ENCODE measurements at places on chromosomes 5 and 9. TPM values are rescaled to one million over a fixed set of nuclear protein-coding genes. Genes with fewer than 3 reads are reported as not detected.

The NTRK2 gene
- total RNA-seq, result 2.4 TPM

The ITGA1 gene
- 215 TPM for total RNA-seq

The CTSV gene
- total RNA-seq, result 0.36 TPM

The DMRT3 gene
- not detected for total RNA-seq

The LYSMD3 gene
- 16.0 TPM for total RNA-seq

The DHX29 gene
- 34.4 TPM for total RNA-seq

The NAIP gene
- 10.3 TPM for total RNA-seq

The GZMA gene
- 0.39 TPM for total RNA-seq

The CDH6 gene
- total RNA-seq, result 0.24 TPM

The PCDHGC4 gene
- total RNA-seq, result 6.1 TPM

The PCDHGB5 gene
- total RNA-seq, result 9.6 TPM

GRCh38 chr5:6774721-6775204 is 61.5 kb downstream of the TENT4A start:
- no peak overlapping the region for H3K27ac ChIP-seq
- H3K36me3 ChIP-seq, result no peaks in the 10 kb centered on the region
- DNase-seq, result no peak
- no peak overlapping the region for H3K4me3 ChIP-seq

DNA sequence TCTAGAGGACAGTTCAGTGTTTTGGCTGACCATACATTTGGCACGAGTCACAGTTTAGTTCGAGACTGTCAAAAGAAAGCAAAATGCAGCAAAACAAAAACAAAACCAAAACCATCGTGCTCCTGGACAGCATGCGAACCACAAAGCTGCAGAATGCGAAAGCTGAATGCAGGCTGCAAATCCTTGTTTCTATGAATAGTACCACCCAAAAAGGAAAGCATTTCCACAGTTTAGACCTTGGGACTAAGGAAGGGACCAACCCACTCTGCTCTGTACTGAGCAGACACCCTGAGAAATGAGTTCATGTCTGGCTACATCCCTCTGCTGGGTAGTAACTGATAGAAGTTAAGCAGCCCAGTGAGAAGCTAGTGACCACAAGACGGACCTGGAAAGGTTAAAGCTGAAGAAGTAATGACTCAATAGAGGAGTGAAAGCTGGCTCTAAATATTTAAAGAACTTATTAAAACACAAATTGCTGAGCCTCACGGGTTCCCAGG is 3.9 kb downstream of the GCNT4 start:
- no peak overlapping the region for H3K4me3 ChIP-seq
- H3K27ac ChIP-seq, result no peak overlapping the region
- DNase-seq, result no peak
- no peaks in the 10 kb centered on the region for H3K36me3 ChIP-seq
- peaks cover 9% of the 10 kb centered on the region for H3K4me1 ChIP-seq
- no peaks in the 10 kb centered on the region for H3K27me3 ChIP-seq

GRCh38 chr5:142840575-142840974 is 70.4 kb downstream of the ARHGAP26 start:
- no peak overlapping the region for H3K4me3 ChIP-seq
- peaks cover 38% of the 10 kb centered on the region for H3K4me1 ChIP-seq
- DNase-seq, result no peak
- H3K27ac ChIP-seq, result no peak overlapping the region

GRCh38 chr9:117325831-117326230 is 89.0 kb downstream of the ASTN2 start:
- no peaks in the 10 kb centered on the region for H3K4me1 ChIP-seq
- H3K36me3 ChIP-seq, result no peaks in the 10 kb centered on the region
- H3K27ac ChIP-seq, result no peak overlapping the region
- H3K4me3 ChIP-seq, result no peak overlapping the region
- no peak for DNase-seq

DNA sequence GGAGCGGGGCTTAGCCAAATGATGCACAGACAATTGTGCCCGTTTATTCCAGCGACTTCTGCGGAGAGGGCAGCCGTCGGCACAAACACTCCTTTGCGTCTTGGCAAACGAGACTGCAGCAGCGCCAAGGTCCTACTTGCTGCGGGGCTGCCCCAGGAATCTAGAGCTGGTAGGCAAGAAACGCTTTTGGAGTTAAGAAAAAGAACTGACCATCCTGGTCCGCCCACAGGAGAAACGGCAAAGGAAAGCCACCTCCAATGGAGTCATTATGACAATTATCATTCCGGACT is 2.3 kb downstream of the RXFP3 start:
- H3K4me3 ChIP-seq, result no peak overlapping the region
- peaks cover 19% of the 10 kb centered on the region for H3K27me3 ChIP-seq
- no peak overlapping the region for H3K27ac ChIP-seq
- no peaks in the 10 kb centered on the region for H3K4me1 ChIP-seq

DNA sequence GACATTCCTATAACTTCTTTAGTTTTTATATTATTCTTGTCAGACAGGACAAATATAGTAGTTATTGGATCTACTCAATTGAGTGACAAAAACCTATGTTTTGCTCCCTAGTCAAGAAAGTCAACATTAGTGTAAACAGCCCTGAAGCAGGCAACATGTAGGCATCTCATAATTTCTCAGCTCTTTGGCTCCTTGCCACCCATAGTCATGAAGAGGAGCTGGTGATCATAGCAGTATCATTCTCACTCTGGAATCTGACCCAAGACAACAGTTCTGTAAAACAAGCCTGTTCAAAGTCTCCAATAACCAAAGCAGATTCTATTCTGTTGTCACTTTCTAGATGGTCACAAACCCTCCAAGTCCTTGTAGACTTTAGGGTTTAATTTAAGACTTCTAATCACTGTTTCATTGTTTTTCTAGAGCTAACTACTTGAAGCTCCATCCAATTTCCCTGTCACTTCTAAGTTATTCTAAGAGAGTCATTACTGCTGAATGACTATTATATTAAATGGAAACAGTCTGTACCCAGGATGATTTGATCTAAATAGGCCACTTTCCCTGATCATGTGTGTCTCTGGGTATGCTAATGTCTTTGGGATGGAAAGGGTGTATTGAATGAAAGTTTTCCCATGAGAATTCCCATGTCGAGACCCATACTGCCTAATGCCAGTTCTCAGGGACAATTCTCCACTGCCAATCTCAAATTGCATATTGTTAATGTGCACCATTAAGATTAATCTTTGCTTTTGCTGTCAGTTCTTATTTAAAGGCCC is 533.3 kb downstream of the ACTL7B start:
- no peaks in the 10 kb centered on the region for H3K4me1 ChIP-seq
- no peaks in the 10 kb centered on the region for H3K27me3 ChIP-seq
- no peaks in the 10 kb centered on the region for H3K36me3 ChIP-seq

- no peaks in the 10 kb centered on the region for H3K4me1 ChIP-seq
- H3K27ac ChIP-seq, result no peak overlapping the region
- DNase-seq, result no peak
- H3K27me3 ChIP-seq, result no peaks in the 10 kb centered on the region
- no peak overlapping the region for H3K4me3 ChIP-seq
These were observed 36.9 kb downstream of the KIF4B start for GRCh38 chr5:155050384-155051019.

DNA sequence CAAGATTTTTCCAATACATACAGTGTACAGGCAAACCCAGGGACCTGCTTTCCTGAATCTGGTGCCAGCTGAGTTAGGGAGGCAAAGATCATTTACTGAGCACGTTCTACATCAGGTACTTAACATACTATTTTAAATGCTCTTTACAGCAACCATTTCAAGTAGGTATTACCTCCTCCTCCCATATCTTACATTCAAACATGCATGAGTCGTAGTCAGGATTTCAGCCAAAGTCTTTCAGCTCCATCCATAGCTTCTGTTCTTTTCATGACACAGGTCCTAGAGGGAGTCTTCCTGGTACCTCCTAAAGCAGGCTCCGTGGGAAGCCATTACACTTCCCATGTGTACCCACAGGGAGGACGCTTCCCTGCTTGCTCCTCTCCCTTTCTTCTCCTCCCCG is 11.7 kb downstream of the KCNV2 start:
- DNase-seq, result no peak
- peaks cover 7% of the 10 kb centered on the region for H3K4me1 ChIP-seq
- H3K27ac ChIP-seq, result no peak overlapping the region
- no peaks in the 10 kb centered on the region for H3K36me3 ChIP-seq
- no peak overlapping the region for H3K4me3 ChIP-seq
- H3K27me3 ChIP-seq, result no peaks in the 10 kb centered on the region

DNA sequence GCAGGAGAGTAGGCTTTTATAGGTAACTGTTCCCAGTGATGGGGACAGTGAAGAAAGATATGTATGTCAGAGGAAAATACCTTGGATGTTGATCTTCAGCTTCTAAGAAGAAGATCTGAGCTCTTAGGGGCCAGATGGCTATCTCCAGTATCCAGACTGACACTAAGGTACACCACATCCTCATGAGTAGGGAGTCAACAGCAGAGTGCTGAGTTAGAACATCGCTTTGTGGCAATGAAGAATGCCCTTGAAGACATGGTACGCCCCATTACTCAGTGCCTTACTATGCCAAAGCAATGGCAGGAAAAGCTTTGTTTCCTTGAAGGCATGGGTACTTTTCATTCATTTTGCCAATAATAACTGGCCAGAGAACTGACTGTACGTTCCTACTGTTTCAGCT is 263.7 kb downstream of the CEMIP2 start:
- no peak for DNase-seq
- H3K36me3 ChIP-seq, result no peaks in the 10 kb centered on the region

DNA sequence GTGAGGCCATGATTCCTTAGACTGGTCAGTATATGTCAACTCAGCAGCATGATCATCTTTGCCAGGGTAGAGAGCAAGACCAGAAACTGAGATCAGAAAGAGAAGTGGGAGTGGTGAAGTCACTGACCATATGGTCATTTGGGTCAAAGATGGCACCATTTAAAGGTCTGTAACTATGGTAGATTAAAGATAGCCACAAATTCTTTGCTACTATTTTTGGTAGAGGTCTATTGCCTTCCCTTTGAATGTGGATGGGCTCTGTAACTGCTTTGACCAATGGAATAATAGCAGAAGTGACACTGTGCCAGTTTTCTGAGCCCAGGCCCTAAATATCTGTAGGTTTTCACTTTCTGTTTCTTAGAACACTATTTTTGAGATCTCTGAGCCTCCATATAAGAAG is 117.6 kb downstream of the PCSK1 start:
- H3K36me3 ChIP-seq, result no peaks in the 10 kb centered on the region
- H3K27ac ChIP-seq, result no peak overlapping the region
- no peak overlapping the region for H3K4me3 ChIP-seq
- H3K27me3 ChIP-seq, result no peaks in the 10 kb centered on the region
- DNase-seq, result no peak

- H3K4me1 ChIP-seq, result no peaks in the 10 kb centered on the region
- DNase-seq, result no peak
- no peaks in the 10 kb centered on the region for H3K27me3 ChIP-seq
- no peak overlapping the region for H3K27ac ChIP-seq
- H3K4me3 ChIP-seq, result no peak overlapping the region
These were observed 1888.9 kb upstream of the CDH6 start for GRCh38 chr5:29304545-29304944.

DNA sequence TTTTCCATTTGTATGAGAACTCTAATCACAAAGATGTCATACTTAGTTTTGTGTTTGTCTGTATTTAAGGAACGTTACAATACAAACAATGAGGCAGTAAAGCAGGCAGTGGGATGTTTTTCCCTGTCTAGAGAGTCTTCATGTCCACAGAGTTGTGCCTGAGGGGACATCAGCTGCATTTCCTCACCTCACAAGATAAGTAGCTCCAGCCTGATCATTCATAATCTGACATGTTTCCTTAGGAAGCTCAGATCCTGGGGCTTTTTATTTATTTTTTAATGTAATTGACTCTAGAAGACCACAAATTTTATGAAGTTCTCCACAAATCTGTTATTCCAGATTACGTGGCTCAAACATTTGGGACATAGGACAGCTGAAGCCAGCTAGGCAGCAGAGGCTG is 78.5 kb downstream of the SPTLC1 start:
- no peak for DNase-seq
- H3K27me3 ChIP-seq, result no peaks in the 10 kb centered on the region
- no peaks in the 10 kb centered on the region for H3K36me3 ChIP-seq
- no peak overlapping the region for H3K4me3 ChIP-seq
- H3K27ac ChIP-seq, result no peak overlapping the region

DNA sequence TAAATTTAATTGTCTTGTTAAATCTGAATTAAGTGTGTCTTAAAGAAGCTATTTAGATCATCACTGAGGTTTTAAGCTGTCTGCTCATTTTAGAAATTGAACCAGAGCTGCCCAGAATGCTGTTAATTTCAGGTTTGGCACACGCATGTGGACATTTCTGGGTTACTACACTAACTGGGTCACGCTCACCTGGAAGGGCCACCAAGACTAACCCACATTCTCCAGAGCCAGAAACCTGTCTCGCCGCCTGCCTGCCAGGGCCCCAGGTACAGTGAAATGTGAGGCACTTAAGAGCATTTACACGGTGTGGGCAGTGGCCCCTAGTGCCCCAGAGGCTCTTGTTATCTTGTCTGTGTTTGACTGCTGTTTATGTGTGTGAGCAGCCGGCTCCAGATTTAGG is 46.6 kb downstream of the ATP10B start:
- H3K27me3 ChIP-seq, result no peaks in the 10 kb centered on the region
- DNase-seq, result no peak
- no peak overlapping the region for H3K4me3 ChIP-seq

- no peak overlapping the region for H3K27ac ChIP-seq
- H3K4me1 ChIP-seq, result no peaks in the 10 kb centered on the region
- H3K36me3 ChIP-seq, result no peaks in the 10 kb centered on the region
- no peak for DNase-seq
- no peak overlapping the region for H3K4me3 ChIP-seq
These were observed 327.9 kb downstream of the TMEM161B start for GRCh38 chr5:87940775-87941174.

- no peaks in the 10 kb centered on the region for H3K4me1 ChIP-seq
- H3K4me3 ChIP-seq, result no peak overlapping the region
- H3K36me3 ChIP-seq, result no peaks in the 10 kb centered on the region
- no peak overlapping the region for H3K27ac ChIP-seq
- no peaks in the 10 kb centered on the region for H3K27me3 ChIP-seq
These were observed 14.5 kb upstream of the KCNMB1 start for GRCh38 chr5:170403675-170404074.

DNA sequence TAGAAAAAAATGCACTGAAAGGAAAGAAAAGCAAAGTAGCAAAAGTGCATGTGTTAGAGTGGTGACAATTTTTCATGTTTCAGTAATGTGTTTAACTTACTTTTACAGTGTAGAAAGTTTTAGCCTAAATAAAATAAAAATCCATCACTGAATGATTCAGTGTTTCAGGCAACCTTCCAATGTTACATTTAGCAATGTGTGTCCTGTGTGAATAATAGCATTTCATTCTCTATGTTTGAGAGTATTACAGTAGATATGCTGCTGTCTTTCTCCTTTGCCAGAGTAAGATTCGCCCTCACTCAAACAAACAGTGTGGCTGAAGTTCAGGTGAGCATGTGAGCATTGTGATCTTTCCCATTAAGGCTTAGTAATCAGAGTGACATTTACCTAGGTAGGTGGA is 171.1 kb downstream of the TARS1 start:
- H3K4me3 ChIP-seq, result no peak overlapping the region
- H3K27me3 ChIP-seq, result no peaks in the 10 kb centered on the region
- H3K36me3 ChIP-seq, result no peaks in the 10 kb centered on the region
- DNase-seq, result no peak
- H3K4me1 ChIP-seq, result no peaks in the 10 kb centered on the region

GRCh38 chr9:86093788-86094555 is 5.4 kb downstream of the GOLM1 start:
- DNase-seq, result peak; percentile 43
- H3K36me3 ChIP-seq, result no peaks in the 10 kb centered on the region
- no peaks in the 10 kb centered on the region for H3K27me3 ChIP-seq

GRCh38 chr9:95341293-95341962 is 23.9 kb upstream of the FANCC start:
- H3K4me1 ChIP-seq, result no peaks in the 10 kb centered on the region
- no peak overlapping the region for H3K4me3 ChIP-seq
- no peaks in the 10 kb centered on the region for H3K36me3 ChIP-seq

- no peaks in the 10 kb centered on the region for H3K27me3 ChIP-seq
- H3K36me3 ChIP-seq, result no peaks in the 10 kb centered on the region
- no peaks in the 10 kb centered on the region for H3K4me1 ChIP-seq
- no peak for DNase-seq
- H3K27ac ChIP-seq, result no peak overlapping the region
These were observed 125.0 kb upstream of the STC2 start for GRCh38 chr5:173453167-173453566.
